ENCODE measurements at places on chromosomes 13 and 19. TPM values are rescaled to one million over a fixed set of nuclear protein-coding genes. Genes with fewer than 3 reads are reported as not detected.

Gene KIR2DL1
- not detected for polyA plus RNA-seq

Gene TNFSF9
- 16.7 TPM for polyA plus RNA-seq

Gene C19orf85
- not detected for polyA plus RNA-seq

Gene ZNF256
- polyA plus RNA-seq = 1.7 TPM

Gene LSR
- polyA plus RNA-seq = 4.4 TPM

Gene DHDH
- 1.2 TPM for polyA plus RNA-seq

- peak; percentile 3 for DNase-seq
Measured at GRCh38 chr19:15935167-15935702, 906 bp upstream of the CYP4F11 start.

GRCh38 chr19:13796301-13797057, 1.2 kb downstream of the ZSWIM4 start:
- peak; percentile 68 for DNase-seq

DNA sequence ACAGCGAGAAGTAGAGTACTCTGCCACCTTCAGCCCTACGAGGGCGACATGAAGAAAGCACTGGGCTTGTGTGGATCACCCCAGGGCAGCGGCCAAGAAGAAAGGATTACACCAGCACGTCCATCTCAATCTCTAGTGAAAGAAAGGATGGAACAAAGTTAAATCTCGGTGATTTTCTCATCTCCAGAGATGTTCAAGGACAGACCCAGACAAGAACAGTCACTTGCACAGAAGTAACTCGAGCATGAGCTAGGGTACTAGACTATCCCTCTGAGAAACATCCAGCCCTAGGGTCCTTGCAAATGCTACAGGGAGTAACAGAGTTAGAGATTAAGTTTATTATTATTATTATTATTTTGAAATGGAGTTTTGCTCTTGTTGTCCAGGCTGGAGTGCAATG, 106.7 kb downstream of the CRYL1 start:
- no peak for DNase-seq

GRCh38 chr19:52343548-52343947, 7.5 kb downstream of the ZNF610 start:
- no peak for DNase-seq

- DNase-seq = no peak
Measured at GRCh38 chr13:46168341-46168740, 13.6 kb downstream of the LCP1 start.

DNA sequence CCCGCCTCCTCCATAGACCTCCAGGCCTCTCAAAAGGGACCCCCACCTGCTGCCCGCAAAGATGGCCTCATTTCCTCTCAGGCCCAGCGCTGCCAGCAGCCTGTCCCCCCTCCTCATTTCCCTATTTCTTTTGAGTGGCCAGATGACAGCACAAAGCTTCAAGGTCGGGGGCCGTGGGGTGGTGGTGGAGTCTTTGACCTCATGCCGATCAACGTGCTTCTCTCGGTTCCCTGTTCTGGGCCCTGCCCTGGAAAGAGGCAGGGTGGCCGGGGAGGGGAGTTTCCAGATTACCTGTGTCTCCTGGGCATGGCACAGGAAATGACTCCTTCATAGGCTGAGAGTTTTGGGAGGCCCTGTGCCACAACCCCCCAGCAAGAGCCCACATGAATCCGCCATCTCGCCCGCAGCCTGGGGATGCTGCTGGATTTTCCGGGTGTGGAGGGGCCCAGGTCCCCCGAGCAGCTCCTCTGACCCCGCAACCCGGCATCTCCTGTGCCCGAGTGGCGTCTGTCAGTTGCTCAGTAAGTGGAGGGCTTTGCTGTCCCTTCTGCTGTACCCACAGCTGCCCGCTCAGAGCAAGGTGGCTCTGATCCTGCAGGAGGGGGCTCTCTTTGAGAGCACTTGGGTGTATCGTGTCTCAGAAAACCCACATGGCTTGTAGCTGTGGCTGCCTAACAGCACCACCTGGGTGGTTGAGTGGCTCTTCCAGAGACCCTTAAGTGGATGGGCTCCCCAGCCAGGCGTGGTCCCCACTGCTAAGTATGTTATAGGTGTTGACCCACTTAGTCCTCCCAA, 139.4 kb downstream of the SIPA1L3 start:
- no peak for DNase-seq

- no peak for DNase-seq
Measured at GRCh38 chr19:6728346-6728745, 7.9 kb upstream of the C3 start.

DNA sequence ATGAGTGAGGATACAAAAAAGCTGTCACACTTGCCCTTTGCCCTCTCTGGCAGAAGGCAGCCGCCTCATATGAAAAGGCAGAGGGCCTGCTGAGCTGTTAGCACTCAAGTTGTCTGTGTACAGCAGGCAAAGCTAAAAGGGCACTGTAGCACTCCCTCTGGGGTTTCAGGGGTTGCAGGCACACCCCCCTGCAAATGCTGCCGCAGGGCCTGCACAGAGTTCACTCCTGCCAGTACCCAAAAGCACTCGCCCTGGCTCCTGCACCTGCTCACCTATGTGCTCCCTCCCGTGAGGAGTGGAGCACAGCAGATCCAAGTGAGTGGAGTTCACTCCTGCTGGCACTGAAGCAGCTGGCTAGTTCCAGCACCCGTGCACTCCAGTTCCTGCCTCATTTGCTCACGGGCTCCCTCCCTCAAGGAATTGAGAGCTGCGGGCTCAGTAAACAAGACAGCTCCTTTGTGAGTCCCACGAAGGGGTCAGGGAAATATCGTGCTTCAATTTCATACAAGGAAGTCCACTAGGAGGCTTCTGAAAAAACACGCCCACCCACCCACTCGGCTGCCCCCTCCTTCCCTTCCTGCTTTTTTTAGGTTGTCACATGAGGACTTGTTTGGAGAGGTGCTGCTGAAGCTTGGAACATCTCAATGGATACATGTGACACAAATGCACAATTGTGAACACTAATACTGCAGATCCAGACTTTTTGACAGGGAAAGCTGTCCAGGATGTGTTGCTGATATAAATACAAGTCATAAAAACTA, 9.9 kb upstream of the RCBTB2 start:
- no peak for DNase-seq

DNA sequence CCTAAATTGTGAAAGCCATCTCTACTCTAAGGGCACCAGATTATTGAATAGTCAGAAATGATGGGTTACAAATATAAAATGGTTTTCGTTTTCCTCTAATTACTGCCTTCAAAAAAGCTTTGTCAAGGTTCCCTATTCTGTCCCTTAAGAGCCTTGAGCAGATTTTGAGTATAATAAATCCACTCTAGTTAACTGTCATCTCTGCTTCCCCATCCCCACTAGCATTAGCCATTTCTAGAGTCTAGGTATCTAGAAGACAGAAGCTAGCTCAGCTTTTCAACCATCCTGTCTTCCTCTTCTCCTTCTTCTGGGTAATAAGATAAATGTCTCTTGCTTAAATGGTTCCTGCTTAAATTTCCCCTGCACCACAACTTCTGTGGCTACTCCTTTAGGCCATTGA, 290.4 kb downstream of the DACH1 start:
- no peak for DNase-seq

DNA sequence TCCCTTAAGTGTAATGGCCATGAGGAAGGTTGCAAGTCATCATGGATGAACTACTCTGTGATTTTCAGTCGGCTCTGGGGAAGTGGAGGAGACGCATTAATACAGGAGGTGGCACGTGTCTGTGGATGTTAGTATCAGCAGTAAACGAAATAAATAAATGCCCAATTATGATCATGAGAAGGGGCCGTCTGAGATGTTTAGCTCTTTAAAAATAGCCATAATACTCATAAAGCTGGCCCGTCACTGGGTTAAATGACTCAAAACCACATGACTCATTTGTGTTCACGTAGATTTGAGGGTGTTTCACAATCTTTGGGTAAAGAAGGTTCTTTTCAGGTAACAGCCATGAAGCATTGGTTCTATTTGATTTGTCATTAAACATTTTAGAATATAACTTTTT, 620.6 kb downstream of the GPC6 start:
- peak; percentile 1 for DNase-seq

DNA sequence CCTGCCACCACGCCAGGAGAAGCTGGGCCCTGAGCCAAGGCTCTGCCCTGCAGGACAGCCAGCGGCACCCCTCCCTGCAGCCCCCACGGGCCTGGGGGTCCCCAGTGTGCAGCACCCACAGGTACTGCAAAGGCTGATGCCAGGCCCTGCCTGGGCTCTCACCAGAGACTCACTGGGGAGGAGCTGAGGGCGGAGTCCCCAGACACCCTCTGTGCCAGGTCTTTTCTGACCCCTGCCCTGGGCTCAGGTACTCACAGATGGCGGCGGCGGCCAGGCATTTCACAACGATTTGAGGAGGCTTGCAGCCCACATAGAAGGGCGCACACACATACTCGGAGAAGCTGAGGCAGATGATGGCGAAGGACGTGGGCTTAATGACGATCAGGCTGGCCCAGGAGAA, 5.7 kb downstream of the SLC7A9 start:
- no peak for DNase-seq

DNA sequence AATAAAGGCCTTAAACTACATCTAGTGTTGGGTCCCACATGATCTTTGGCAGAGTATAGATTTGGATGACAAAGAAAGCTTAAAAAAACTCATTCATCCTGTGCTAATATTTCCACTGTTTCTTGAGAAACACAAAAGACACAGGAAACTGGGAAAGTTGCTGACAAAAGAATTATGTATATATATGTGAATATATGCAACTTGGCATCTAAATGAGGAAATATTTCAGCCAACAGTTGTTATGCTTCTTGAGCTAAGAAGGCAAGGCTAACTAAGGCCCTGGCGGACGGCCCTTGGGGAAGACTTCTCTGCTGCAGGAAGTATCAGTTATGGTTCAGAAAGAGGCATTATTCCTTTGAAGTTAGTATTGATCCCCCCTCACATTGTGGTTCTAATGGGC, 491.8 kb downstream of the DIAPH3 start:
- DNase-seq = no peak

DNA sequence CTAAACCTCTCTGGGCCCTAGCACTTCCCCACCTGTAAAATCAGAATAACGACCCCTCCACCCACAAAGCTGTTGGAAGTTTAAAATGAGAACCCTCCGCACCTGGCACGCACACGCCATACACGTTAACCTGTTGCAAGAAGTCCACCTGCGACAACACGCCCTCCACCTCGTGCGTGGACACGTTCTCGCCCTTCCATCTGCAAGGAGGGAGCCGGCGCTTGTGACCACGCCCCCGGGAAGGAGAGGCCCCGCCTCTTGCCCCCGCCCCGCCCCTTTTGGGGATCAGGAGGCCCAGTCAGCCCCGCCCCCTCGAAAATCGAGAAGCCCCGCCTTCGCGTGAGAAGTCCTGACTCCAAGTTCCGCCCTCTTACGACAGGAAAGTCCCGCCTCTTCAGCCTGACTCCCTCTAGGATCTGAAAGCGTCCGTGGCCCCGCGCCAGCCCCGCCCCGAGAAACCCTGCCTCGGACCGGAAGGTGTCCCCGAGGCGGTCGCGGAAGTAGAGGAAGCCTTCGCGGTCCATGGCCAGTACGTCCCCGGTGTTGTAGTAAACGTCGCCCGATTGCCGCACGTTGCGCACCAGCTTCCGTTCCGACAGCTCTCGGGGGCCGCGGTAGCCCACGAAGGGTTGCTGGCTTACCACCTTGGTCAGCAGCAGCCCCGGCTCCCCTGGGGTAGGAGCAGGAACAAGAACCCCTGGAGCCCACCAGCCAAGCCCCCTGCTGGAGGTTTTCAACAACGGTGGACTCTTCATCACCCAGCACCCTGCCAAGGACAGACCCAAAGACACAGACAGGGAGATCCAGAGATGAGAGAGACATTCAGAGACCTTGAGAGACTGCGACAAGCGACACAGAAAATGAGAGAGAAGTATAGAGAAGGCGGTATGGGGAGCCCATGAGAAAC, 12.5 kb downstream of the SLC27A5 start:
- peak; percentile 100 for DNase-seq

GRCh38 chr13:113446488-113446854, 6.8 kb downstream of the ADPRHL1 start:
- DNase-seq = no peak

DNA sequence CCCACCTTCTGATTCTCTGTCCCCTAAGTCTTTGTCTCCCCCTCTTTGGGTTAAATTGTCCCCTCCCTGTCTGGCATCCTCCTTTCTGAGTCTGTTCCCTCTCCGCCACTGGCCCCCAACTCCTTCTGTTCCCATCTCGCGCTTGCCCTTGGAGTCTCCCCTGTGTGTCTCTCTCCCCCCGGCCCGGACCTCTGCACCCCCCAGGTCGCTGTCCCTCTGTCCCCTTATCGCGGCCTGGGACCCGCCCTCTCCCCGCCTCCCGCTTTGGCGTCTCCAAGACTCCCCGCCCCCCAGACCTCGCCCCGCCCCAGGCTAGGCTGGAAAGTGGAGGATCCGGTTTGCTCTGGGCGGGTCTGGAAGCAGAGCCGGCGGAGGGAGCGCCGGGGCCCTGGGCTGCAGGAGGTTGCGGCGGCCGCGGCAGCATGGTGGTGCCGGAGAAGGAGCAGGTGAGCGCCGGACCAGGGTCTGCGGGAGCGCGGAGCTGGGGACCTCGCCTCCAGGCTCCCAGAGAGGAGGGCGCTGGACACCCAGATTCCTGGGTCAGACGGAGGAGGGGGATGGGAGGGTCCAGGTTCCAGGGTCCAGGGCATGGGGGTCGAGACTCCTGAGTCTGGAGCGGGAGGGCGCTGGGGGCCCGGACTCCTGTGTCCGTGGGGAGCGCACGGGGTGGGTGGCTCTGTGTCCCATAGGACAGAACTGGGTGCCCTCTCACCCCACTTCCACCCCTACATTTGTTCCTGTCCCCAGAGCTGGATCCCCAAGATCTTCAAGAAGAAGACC, at the start of gene TRPM4:
Gene TRPM4 (plus strand): TSS at position 348 of the 780 bp plus-strand sequence. CDS start 75 bp downstream, at position 423.
- DNase-seq = peak; percentile 84

DNA sequence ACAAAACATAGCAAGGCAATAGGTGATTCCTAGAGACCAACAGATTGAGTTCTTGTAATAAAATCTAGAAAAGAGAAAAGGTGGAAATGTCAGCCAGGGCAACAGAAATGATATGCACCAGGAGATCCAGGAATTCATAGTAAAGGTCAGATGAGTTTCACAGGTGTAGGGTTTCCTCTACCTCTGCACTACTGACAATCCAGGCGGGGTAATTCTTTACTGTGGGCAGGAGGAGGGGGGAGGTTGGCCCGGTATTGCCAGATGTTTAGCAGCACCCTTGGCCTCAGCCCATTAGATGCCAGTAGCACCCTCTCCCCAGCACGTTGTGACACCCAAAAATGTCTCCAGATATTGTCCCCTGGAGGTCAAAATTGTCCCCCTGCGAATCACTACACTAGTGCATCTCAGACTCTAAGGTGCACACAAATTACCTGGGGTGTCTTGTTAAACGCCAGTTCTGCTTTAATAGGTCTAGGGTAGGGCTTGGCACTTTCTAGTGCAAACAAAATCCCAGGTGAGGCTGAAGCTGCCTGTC, 3.5 kb upstream of the UBAC2 start:
- no peak for DNase-seq

Measured in A549 (cell line).